Gastrocnemius medialis (tissue), 4 donors: ENCODE measurements at places on chromosomes 13 and 19. TPM values are rescaled to one million over a fixed set of nuclear protein-coding genes. Genes with fewer than 3 reads are reported as not detected.

The GPR108 gene
- 22.6 TPM for total RNA-seq

The B9D2 gene
- total RNA-seq = 2.6 TPM

DNA sequence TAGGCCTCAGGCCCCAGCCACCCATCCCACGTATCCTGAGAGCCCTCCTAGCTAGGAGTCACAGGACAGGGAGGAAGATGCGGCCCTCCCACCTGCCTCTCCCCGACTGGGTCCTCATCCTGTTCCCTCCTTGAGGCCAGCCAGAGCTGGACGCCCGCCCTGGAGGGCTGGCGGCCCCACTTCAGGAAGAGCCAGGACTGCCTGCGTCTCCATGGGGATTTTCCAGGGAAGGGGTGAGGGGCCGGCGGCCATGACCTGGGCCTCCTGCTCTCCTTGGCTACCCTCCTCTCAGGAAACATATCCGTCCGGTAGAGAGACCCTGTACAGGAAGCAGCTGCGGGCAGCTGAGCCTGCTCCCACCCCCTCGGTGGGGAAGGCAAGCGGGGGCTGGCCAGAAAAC, 11.3 kb upstream of the PRKD2 start:
- DNase-seq = no peak

- DNase-seq = no peak
Measured at GRCh38 chr13:26495750-26496149, 61.7 kb upstream of the WASF3 start.

DNA sequence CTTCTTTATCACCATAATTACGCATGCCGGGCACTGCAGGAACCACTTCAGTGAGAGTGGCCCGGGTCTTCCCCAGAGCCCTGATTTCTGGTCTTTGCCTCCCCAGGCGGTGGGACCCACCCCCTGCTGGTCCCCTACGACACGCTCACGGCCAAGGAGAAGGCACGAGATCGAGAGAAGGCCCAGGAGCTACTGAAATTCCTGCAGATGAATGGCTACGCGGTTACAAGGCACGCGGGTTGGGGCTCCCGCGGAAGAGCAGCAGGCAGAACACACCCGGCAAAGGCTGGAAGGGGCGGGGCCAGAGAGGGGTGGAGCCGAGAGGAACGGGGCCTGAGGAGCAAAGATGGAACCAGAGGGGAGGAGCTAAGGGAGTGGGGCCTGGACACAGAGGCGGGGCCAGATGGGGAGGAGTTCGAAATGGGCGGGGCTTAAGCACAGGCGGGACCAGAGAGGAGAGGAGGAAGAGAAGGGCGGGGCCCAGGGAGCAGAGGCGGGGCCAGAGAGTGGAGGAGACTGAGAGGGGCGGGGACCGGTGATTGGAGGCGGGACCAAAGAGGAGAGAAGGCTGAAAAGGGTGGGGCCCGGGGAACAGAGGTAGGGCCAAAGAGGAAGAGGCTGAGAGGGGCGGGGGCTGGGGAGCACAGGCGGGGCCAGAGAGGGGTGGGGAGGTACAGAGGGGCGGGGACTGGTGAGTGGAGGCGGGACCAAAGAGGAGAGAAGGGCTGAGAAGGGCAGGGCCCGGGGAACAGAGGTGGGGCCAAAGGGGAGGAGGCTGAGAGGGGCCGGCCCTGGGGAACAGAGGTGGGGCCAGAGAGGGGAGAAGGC, 73.4 kb downstream of the RYR1 start:
- peak; percentile 79 for DNase-seq
